ENCODE measurements at places on chromosomes 12 and 14. TPM values are rescaled to one million over a fixed set of nuclear protein-coding genes. Genes with fewer than 3 reads are reported as not detected.

DNA sequence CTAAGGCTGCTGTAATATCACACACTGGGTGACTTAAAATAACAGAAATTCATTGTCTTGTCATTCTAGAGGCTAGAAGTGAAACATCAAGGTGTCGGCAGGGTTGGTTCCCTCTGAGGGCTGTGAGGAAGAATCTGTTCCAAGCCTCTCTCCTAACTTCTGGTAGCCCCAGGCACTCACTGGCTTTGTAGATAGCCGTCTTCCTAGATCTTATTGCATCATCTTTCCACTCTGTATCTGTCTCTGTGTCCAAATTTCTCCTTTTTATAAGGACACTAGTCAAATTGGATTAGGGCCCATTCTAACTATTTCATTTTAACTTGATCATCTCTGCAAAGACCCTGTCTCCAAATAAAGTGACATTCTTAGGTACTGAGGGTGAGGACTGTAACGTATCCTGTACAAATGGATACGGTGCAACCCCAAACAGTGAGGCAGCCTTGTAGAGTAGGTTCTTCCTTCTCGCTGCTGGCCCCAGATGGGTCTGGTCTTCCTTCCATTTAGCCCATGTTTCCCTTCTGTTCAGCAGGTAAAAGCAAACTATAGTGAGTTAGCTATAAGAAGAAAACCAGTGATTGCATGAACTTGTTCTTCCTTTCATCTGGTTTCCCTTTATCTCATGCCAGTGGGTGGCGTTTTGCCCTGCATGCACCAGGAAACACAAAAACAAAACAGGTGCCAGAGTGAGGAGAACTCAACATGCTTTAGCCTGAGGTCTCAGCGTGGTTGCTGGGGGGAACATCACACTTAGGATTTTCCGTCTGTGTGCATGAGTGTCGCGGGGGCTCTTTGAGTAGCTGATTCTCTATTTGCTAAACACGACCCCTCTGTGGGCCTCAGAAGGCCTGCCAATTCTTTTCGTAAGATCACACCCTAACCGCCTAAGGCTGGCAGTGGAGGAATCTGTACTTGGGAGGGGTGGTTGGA is 19.5 kb downstream of the TTC9 start:
- peak; percentile 31 for DNase-seq

- DNase-seq: no peak
Observed at GRCh38 chr14:92528486-92529100, 15.0 kb downstream of the RIN3 start.

The ZBTB42 gene
- total RNA-seq: 10.2 TPM

DNA sequence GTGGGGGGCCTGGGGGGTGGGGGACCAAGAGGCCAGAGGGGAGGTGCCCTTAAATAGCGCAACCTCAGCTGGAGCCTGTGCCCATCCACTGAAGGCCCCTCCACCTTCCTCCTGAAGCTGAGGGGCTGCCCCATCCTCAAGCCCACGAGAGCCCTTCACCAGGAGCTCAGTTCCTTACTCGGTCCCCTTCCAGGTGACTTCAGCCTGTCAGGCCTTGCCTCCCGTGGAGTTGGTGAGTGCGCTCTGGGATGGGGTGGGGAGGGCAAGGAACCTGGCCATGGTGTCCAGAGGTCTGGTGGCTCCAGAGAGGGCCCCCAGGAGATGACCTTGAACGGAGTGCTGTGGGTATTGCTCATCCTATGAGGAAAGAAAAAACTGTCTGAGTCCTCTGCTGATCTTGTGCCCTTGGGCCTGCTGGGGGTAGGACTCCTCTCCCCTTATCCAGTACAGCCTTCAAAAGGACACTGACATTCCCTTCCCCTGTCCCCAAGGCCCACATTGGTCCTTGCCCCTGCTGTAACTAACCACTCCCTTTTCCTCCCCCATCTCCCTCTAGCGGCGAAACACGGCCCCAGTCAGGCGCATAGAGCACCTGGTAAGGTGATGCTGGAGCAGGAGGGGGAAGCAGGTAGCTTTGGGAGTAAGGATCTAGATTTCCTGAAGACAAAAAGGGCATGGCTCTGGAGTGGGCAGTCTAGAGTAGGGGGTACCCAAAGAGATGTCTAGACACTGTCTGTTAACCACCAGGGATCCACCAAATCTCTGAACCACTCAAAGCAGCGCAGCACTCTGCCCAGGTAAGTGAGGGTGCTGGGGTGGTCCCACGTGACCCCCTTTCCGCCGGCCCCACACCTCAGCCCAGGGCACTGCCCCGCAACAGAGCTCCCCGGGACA is 3.6 kb downstream of the TNS2 start:
- DNase-seq: peak; percentile 66

DNA sequence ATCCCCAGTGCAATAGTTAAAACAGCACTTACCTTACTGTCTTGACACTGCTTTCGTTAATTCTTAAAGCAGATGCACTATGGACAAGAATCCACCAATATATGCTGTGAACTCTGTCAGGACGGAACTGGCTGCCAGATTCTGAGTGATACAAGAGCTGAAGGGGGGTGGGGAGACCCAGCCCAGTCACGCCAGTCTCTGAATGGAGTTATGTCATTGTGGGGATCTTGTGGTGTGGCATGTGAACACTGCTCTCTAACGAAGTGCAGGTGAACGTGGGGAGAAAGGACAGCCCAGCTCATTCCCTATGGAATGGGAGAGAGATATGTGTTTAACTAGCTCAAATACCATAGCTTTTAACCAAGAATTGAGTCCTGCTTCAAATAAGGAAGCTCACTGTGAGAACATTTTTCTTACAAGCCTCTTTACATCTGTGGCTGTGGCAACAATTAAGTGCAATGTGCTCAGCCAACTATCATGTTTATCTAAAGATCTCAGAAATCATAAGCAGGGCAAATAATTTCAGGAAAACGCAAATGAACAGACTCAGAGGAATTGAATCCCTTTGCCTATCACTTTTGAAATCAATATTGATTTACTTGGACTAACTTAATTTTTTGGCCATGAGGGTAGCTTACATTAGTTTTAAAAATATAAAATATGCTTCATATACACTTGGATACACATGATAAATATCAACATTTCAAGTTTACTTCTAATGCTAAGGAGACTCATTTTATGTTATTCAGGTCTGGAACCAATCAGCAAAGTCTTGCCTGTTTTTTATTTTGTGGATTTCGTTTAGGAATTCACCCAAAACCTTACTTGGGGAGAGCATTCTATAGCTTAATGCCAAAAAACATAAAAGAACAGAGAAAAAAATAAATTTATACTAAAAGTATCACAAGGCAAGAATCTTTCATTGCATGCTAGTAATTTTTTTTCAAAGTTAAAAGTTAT is at the start of gene LUM:
TSS of gene LUM (minus strand) at position 129 of the 960 bp plus-strand sequence. CDS start 2,515 bp downstream, outside the sequence.
- peak; percentile 94 for DNase-seq

GRCh38 chr12:113470871-113471618 is 626 bp downstream of the LHX5 start:
- DNase-seq: no peak

- DNase-seq: no peak
Observed at GRCh38 chr12:15979096-15980092, 68.3 kb downstream of the DERA start.

- peak; percentile 44 for DNase-seq
Observed at GRCh38 chr14:51395361-51395849, 155.4 kb downstream of the TMX1 start.

The RPGRIP1 gene
- total RNA-seq: 0.43 TPM

The GLT1D1 gene
- total RNA-seq: 7.0 TPM

- no peak for DNase-seq
Observed at GRCh38 chr14:52833891-52834290, 42.5 kb upstream of the GNPNAT1 start.

DNA sequence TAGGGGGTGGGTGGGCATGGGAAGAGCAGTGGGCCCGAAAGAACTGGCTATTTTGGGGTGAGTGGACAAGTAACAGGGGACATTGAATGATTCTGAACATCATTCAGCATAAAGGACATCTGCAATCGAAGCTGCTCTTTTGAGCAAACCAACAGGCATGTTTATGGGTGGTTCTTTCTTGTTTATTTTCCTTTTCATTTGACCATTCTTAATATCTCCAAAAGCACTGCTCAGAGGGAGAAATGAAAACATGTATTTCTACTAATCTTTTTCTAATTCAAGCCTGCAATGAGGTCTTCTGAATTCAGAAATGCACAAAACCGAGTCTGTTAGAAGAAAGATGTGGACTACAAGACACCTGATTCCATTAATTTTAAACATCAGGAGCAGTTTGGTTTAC is 54.0 kb downstream of the NUAK1 start:
- DNase-seq: no peak

The SLC4A8 gene
- total RNA-seq: 12.2 TPM

- no peak for DNase-seq
Observed at GRCh38 chr12:128513831-128514230, 246.9 kb downstream of the TMEM132C start.

DNA sequence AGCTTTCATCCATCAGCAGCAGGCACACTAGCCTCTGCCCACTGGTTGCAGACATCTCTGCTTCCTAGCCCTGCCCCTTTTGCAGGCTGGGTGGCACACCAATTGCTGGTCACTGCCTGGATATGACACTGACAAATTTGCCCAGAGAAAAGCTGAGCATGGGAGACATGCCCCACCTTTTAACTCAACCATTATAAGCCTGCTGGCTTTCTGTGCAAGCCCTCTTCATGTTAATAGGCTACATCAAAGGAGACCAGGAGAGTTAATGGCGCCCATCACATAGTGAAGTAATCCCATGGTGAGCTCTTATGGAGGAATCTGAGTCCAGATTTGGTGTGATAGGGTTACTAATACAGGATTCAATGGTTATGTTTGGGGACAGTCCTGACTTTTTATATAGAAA is 139.2 kb downstream of the KICS2 start:
- no peak for DNase-seq

- no peak for DNase-seq
Observed at GRCh38 chr14:24392325-24393091, 6.3 kb upstream of the NYNRIN start.

- DNase-seq: no peak
Observed at GRCh38 chr12:118102070-118102469, 1.7 kb downstream of the VSIG10 start.

The KLRF1 gene
- total RNA-seq: 2.2 TPM

The CABP1 gene
- total RNA-seq: 0.63 TPM

- DNase-seq: no peak
Observed at GRCh38 chr14:64891173-64891838, 11.6 kb upstream of the SPTB start.

GRCh38 chr12:46472893-46473633 is 100.5 kb upstream of the SLC38A2 start:
- peak; percentile 39 for DNase-seq

- no peak for DNase-seq
Observed at GRCh38 chr12:70534466-70534865, 102.8 kb downstream of the PTPRB start.

DNA sequence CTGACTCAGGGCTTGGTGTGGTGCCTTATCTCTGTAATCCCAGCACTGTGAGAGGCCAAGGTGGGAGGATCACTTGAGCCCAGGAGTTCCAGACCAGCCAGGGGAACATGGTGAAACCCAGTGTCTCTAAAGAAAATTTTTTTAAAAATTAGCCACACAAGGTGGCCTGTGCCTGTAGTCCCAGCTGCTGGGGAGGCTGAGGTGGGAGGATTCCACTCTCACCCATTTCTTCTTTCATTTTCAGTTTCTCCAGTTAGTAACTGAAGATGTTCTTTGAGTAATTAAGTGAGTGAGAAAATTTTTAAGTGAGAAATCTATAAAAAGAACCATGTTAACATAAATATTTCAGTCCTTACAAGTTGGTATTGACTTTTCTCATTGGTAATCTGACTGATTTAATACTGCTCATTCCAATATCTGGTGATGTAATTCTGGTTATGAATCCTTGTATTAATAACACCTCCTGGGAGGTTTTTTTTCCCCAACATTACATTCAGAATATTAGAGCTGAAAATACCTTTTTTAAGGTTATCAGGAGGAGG is 6.1 kb downstream of the METTL3 start:
- DNase-seq: no peak

The CLEC9A gene
- 0.12 TPM for total RNA-seq

DNA sequence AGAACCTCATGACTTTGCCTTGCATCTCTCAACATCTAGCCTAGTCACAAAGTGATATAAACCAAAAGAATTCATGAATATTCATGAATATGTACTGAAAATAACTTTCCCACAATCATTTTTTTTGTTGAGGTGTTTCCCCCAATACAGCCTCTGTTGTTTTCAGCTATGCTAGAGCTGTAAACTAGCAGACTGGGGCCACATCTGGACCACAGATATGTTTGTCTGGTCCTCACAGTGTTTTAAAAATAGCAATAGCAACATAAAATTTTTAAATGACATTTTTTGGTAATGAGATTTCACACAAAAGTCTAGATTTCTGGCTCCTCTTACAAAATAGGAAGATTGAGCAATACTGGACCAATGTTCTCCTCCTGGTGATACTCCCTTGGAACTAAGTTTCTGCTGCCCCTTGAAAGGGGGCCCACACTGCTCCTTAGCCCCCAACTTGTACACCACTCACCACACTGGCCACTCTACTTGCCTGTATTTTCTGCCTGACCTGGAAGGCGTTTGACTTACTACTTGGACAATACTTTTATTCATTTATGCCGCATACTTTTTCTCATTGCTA is 81.2 kb downstream of the BMP4 start:
- no peak for DNase-seq

GRCh38 chr12:57089271-57090245 is 644 bp downstream of the NAB2 start:
- DNase-seq: peak; percentile 86

- no peak for DNase-seq
Observed at GRCh38 chr12:55938826-55939501, 8.0 kb downstream of the DGKA start.

DNA sequence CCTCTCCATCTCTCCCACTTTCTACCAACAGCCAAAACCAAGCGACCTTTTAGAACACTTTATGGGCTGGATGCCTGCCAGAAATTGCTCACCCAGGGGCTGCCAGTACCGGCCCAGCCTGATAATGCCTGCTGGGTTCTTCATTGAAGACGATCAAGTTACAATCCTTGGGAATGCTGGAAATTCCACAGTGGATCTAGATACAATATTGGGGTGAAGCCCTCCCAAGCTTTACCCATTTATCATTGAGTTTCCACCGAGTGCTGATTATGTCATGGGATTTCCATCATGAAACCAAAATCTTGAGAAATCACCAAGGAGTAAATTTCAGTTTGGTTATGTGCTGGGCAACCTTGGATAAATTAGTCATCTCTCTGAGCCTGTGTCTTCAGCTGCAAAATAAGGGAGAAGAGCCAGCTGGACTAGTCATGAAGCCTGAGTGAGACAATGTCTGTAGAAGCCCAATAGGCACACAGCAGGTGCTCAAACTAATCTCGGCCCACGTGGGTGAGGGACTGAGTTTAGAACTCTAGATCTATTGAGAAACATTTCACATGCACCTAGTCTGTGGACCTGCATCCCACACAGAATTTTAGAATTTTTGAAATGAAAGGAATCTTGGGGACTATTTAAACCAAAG is 75.5 kb upstream of the CLMN start:
- no peak for DNase-seq

DNA sequence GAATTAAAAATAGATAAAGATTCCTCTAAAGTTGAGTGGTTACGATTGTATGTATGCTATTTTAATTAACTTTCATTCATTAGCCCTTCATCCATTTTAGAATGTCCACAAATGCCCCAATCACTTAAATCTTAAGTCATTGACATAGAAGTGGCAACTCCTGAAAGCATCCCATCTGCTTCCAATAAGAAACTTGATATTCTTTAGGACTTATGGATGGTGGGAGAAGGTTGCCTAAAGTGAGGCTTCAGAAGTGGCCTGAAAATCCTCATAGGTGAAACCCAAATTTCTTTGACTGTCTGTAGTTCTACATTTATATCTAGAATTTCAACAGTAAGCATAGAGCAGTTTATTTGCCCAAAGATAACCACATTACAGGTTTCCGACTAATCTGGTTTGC is 161.7 kb upstream of the HMGA2 start:
- DNase-seq: no peak

- DNase-seq: peak; percentile 1
Observed at GRCh38 chr14:32330351-32331111, 1.4 kb downstream of the AKAP6 start.

GRCh38 chr14:91332171-91332985 is 85.2 kb downstream of the CCDC88C start:
- DNase-seq: no peak
